Activated CD8-positive, alpha-beta memory T cell treated with anti-CD3 and anti-CD28 coated beads for 48 hours (primary cell): ENCODE measurements at places on chromosomes 7 and 10.

GRCh38 chr10:5515948-5516761, 8.6 kb upstream of the CALML3 start:
- DNase-seq: no peak

DNA sequence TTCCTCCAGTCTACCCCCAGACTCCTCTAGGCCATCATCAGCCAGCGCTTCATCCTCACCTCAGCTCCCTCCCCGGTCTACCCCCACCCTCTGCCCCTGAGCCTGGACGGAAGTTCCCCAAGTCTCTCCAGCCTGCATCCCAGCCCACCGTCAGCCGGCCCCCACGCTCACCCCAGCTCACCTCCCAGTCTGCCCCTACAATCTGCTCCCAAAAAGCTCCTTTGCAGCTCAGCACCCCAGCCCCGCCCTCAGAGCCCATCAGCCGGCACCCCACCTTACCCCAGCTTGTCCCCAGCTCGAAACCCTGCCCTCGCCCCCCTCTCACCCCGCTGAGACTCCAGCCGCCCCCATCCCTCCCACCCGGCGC, 322 bp upstream of the RAMP3 start:
- DNase-seq: no peak

DNA sequence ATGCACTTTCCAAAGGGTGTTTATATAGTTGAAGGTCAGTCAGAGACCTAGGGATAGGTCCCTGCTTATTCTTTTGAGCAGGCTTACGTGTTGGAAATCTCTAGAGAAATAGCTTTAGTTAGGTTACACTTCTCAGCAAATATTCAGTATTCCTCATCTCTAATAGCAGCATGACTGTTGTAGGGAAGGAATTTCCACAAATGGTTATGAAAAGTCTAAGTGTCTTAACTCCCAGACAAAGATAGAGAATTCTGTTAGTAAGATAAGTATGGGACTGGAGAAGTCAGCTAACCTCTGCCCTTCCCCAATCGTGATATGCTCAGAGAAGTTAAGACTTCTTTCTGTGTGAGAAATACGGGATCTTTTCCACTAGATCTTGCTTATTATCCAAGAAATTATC, 16.5 kb downstream of the SGPL1 start:
- DNase-seq: no peak

DNA sequence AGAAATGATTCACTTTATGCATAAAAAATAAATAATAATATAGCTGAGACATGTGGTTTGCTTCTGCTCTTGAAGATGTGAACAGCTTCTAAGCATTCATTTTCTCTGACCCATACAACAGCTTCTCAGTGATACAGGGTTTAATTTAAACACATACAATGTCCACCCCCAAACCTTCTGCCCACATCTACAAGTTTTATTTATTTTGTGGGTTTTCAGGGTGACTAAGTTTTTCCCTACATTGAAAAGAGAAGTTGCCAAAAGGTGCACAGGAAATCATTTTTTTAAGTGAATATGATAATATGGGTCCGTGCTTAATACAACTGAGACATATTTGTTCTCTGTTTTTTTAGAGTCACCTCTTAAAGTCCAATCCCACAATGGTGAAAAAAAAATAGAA, 17.2 kb downstream of the INHBA start:
- DNase-seq: no peak

- DNase-seq: no peak
These were observed 13.8 kb upstream of the RFC2 start for GRCh38 chr7:74267756-74268565.

DNA sequence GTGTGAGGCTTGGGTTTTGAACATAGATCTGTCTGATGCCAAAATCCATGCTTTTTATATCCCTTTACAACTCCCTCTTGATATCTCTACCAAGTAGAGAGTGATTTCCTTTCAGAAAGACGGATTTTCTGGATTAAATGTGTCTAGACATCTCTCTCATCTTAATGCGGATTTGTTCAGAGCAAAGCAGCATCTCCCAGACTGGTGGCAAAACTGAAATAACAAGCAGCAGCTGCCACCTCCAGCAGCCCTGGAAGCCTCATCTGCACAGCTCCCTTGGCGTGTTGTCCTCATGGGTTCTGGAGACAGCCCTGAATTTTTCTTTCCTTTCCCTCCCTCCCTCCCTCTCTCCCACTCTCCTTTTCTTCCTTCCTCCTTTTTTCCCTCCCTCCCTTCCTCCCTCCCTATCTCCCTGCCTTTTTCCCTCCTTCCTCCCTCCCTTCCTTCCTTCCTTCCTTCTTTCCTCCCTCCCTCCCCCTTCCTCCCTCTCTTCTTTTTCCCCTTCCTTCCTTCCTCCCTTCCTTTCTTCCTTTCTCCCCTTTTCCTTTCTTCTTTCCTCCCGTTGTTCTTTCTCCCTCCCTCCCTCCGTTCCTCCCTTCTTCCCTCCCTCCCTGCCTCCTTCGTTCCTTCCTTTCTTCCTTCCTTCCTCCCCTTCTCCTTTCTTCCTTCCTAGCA, 639.9 kb downstream of the TYW1 start:
- no peak for DNase-seq

- DNase-seq: no peak
These were observed 16.0 kb upstream of the KIF5B start for GRCh38 chr10:32072025-32072800.

DNA sequence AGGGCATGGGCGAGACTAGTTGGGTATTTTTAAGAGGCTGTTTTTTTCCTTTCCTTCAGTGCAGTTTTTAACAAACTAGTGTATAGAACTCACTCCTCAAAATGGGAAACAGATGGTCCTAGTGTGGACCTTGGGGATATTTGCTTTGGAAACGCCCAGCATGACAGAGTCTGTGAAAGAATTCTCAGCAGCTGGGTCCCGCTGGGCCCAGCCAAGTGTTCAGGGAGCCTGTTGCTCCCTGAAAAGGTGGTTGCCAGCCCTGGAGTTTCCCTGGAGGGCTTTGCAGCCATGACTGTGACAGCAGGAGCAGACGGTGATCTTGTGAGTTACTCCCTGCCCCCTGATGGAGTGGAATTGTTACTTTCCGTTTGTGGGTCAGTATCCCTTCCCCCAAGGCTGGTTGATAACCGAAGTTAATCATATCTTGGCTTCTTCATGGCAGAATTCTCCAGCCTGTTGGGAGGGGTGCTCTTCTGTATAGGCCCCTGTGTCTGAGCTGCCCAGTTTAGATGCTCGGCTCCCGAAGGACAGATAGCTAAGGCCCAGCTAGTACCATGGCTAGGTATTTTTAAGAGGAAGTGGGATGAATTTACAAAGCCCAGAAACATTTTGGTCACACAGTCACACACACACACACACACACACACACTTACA, 278.6 kb upstream of the HABP2 start:
- no peak for DNase-seq

DNA sequence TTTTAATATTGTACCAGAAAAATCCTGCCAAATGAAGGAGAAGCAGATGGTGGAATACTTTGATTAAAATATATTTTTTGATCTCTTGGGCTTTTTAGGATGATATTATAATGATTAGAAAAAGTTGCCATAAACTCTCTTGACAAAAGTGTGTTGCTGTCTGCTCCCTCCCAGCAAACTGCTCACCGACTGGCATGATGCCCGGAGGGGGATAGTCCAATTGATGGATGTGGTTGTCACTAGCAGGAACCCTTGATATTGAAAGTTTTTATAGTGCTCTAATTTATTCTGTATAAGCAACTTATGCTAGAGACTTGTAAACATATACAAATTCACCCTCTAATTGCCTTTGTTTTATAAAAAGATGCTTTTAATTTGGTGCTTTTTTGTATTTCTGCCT, 114.0 kb downstream of the DNAH11 start:
- DNase-seq: no peak

GRCh38 chr7:199483-200249, 7.3 kb downstream of the FAM20C start:
- no peak for DNase-seq

DNA sequence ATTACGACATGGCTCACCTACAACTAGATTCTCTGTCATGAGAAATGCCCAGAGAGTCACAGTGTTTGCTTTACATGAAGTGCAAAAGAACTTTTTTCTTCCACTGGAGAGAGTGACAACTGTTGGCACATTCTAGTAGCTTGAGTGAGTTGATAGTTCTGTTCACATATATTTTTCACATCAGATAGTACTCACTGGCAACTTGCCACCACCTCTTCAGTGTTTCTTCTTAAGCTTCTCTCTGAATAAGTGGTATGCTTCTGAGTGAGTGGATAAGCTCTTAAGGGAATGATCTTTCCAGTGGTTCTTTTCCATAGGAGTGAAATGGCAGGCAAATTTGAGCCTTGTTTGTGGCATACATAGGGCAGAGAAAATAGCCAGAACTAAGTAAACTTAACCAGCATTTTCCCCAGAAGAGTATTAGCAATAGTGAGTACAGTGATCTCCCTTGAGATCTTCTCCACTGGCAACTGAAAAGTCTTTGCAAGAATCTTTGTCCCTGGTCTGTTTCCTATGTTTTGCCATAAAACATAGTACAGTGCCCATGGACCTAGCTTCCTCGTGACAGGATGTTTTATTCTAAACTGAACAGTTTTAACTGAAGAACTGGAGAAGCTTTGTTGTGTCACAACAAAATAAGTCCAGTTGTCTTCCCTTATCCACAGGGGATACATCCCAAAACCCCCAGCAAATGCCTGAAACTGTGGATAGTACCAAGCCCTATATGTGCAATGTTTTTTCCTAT, 125.4 kb upstream of the CDK13 start:
- DNase-seq: no peak

GRCh38 chr10:125976960-125977605, 80.7 kb downstream of the FANK1 start:
- no peak for DNase-seq

DNA sequence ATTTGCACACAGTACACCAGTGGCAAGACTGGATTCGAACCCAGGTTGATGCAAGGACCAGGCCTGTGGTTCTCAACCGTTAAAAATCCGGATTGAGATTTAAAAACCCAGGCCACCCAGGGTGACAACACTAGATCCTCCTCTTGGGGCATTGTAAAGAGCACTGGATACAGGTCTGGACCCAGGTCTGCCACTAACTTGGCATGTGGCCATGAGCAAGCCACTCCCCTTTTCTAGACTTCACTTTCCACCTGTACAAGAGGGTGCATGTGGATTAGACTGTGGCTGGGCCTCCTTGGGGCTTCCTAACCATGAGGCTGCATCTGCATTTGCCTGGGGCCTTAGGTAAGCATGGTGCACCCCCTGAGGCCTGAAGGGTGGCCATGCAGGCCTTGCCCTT, 21.7 kb upstream of the SLC29A3 start:
- no peak for DNase-seq

DNA sequence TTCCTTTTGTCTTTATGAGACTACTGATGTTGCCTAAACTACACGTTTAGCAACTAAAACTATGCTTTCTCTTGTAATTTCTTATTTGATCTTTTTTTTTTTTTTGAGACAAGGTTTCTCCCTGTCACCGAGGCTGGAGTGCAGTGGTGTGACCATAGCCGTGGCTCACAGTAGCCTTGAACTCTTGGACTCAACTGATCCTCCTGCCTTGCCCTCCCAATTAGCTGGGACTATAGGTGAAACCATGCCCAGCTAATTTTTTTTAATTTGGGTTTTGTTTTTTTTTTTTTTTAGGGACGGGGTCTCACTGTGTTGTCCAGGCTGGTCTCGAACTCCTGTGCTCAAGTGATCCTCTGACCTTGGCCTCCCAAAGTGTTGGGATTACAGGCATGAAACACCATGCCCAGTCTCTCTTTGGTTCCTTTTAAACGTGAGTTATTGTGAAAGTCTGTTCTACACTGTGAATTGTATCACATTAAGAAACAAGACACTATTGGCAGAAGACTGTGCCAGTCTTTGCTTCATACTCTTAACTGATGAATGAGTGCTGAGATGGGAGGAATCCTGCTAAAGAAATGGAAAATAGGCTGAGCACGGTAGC, 6.4 kb downstream of the TMEM248 start:
- no peak for DNase-seq

DNA sequence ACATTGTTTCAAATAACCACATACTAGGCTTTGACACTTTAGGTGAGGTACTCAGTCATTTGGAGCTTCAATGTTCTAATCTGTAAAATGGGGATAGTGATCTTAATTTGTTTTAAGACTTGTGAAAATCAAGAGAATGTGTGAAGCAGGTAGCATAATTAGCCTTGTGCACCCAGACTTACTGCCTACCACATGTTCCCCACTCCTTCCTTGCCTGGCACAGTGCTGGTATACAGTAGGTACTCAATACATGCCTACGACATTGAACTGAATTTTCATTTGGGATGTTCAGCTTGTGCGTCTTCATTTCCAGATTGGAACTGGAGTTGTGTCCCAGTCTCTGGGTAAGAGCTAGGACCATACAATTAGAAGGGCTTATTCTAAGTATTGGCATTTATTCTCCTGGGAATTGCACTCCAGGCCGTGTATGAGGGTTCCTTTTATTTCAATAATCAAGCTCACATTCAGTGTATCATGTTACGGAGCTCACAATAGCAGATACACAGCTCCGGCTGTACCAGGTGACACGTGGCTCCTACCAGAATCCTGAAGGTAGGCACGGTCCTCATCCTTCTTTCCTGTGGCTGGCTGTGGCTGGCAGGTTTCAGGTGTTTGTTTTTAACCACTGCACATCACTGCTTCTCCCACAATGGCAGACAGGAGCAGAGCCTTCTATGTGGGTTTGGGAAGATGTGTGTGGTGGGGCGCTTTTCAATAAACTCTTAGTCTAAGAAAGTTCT, 109.4 kb upstream of the PDCD4 start:
- DNase-seq: no peak

- no peak for DNase-seq
These were observed 97.2 kb upstream of the LYZL1 start for GRCh38 chr10:29191674-29192073.

GRCh38 chr10:91885362-91886079, 23.8 kb downstream of the FGFBP3 start:
- DNase-seq: no peak

- DNase-seq: no peak
These were observed 52.0 kb downstream of the KIF5B start for GRCh38 chr10:32004161-32004591.

GRCh38 chr7:155825336-155825735, 13.1 kb upstream of the SHH start:
- DNase-seq: no peak

- no peak for DNase-seq
These were observed 233.2 kb upstream of the MBL2 start for GRCh38 chr10:53005612-53006345.

GRCh38 chr10:34526758-34527730, 288.1 kb downstream of the PARD3 start:
- DNase-seq: no peak

DNA sequence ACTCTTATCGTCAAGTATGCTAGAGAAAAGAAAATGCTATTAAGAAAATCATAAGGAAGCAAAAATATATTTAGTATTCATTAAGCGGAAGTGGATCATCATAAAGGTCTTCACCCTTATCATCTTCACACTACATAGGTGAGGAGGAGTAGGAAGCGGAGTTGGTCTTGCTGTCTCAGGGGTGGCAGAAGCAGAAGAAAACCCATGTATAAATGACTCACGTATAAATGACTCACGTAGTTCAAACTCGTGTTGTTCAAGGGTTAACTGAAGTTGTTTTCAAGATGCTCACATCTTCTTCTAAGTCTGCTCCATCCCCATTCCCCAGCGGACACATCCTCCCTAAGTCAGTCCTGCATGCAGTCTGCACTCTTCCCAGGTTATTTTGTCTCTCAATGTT, 72.4 kb downstream of the SFMBT2 start:
- no peak for DNase-seq

- no peak for DNase-seq
These were observed 7.6 kb downstream of the CALD1 start for GRCh38 chr7:134787064-134787463.
